Stimulated activated naive B cell treated with anti-CD40 and anti-IgM and Interleukin-4, amounts not matched to agents 10 μg/mL and 1 μg/mL and 100 μg/mL, for 72 hours (primary cell): ENCODE measurements at places on chromosomes 4 and X.

GRCh38 chrX:41808047-41808446, 84.1 kb downstream of the GPR82 start:
- DNase-seq: no peak

DNA sequence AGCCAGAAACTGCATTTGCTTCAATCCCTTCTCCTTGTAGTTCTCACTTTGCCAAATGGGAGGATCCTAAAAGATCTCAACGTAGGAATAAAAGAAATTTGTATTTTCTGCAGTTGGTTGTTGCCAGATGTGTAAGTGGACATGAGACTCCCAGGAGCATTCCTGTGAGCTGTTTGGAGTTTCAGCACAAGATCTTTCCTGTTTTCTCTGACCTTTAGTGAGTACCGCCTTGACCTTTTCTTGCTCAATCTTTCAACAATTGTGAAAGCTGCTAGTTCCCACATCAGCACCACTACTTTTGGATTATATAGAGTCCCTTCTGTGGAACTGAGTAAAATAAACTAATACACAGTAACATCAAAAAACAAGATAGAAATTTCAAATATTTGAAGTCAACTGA, 683.8 kb upstream of the PABPC4L start:
- DNase-seq: no peak

GRCh38 chrX:19094654-19095053, 27.6 kb downstream of the ADGRG2 start:
- DNase-seq: no peak

GRCh38 chrX:82756272-82756671, 751.8 kb upstream of the POU3F4 start:
- DNase-seq: no peak

DNA sequence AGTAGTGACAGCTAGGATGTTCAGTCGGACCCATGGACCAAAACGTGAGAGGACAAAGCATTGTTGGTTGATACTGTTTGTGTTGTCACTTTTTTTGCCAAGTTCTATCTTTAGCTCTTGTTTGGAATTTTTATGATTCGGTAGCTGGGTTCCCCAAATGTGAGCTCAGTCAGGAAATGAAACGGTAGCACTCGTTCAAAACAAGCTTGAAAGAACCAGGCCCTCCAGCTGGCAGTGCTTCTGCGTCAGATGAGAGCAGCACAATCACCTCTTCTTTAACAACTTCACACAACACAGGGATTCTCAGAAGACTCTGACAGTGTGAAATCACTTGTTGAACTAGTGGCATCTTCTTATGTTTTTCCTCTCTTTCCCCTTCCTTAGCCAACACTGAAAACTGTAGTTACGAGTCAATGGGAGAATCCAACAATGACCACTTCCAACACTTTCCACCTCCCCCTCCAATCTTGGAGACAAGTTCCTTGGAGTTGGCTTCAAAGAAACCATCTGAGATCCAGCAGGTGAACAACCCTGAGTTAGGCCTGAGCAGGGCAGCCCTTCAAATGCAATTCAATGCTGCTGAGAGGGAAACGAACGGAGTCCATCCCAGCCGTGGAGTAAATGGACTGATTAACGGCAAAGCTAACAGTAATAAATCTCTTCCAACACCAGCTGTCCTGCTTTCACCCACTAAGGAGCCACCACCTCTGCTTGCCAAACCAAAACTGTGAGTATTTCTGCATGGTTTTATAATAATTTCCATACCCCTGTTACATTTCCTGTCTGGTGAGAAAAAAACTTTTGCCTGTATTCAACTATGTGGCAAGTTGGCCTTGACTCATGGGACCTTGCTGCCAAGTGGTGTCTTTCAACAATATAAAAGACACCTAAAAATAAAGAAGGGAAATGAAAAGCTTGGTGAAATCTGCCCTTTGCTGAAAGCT, 214.6 kb downstream of the PALLD start:
- DNase-seq: no peak

GRCh38 chr4:82814034-82814433, 15.4 kb upstream of the SCD5 start:
- DNase-seq: no peak

DNA sequence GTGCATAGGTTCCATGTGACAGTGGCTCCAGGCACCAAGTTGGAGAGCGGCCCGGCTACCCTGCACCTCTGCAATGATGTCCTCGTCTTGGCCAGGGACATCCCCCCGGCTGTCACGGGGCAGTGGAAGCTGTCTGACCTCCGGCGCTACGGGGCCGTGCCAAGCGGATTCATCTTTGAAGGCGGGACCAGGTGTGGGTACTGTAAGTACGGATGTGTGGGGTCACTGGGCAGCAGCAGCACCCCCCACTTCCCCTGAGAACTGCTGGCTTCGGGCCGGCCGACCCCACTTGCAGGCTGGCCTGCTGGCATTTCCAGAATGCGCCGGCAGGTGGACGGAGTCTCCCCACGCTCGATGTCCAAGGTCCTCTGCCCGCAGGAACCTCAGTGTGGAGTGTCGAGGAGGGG, 13.2 kb downstream of the DOK7 start:
- no peak for DNase-seq

DNA sequence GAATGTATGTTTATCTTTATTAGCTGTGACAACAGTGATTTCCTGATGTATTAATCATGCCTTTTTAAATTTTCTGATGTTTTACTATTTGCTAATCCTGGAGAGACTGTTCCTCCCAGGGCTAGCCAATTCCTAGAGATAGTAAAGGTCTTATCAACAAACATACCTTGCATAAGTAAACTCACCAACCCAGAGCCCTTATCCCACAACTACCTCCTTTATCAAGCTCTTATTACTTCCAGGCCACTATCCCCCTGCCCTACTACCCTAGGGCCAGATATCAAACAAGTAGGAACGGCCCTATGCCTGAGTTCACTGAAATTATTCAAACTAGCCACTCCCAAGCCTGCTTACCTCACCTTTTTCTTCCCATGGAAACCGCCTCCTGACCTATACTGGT, 58.2 kb upstream of the NPNT start:
- no peak for DNase-seq

GRCh38 chr4:43224559-43224958, 332.0 kb downstream of the GRXCR1 start:
- no peak for DNase-seq

DNA sequence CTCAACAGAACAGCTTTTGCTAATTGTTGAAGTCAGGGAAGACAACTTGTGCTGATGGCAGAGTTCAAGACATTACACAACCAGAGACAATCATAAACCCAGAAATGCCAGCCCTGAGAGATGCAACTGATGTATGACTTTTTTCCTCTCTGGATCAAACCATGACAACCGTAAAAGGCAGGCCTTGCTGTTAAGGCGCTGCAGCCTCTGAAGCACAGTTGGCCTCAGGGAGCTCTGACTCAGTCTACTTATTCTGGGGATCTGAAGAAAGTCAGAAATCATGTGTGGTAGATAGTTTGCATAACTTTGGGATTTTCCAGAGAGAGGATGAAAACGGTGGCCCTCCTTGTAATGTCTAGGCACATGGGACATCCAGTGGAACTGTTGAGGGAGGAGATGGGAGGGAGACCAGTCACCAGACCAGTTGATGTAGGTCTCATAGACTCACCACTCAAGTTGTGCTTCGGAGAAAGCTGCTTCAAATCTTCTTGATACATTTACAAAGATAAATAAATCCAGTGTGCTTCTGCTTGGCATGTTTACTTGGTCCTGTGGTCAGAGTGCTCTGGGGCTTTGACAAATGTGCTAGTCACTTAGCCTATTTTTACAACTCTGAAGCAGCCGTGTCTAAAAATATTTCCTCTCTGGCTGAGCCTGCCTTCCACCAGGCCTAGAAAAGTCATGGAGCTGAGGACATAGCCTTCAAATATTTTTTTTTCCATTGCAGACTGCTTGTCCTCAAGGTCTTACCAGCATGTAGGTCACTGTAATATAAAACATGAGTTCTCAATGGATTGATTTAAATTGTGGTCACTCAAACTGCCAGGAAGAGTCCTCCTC, 7.5 kb downstream of the HADH start:
- no peak for DNase-seq

DNA sequence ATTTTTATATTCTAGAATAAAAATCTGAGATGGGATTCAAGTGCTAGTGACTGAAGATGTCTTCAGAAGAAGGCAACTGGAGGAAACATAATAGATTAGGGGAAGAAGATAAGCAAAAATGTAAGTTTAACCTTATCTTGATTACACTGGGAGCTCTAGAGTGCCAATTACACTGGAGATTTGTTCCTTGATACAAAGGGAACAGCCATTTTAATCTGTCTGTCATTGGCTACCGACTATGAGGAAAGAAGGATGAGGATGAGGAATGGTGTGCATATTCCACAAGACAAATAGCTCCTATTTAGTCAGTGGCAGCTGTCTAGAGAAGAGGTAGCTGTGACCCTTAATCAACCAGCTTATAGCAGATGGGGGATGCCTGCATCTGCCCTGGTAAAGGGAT, 1034.5 kb upstream of the IGFBP7 start:
- no peak for DNase-seq

DNA sequence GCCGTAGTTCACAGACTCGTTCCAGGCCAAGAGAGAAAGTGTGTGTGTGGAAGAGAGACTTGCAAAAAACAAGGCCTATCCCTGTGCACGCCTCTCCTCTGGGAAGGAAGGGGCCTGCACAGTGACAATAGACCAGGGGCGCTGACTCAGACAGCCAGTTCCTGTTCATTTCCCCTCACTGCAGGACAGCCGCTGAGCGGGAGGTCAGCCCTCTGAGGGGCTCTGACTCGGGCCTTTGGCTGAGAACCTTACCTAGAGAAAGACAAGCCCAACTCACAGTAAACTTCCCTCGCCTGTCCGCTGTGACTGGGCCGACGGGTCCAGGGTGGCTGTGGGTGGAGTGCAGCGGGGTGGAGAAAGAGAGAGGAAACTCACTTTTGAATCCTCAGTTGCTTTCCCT, 52.1 kb downstream of the RTL5 start:
- DNase-seq: no peak

DNA sequence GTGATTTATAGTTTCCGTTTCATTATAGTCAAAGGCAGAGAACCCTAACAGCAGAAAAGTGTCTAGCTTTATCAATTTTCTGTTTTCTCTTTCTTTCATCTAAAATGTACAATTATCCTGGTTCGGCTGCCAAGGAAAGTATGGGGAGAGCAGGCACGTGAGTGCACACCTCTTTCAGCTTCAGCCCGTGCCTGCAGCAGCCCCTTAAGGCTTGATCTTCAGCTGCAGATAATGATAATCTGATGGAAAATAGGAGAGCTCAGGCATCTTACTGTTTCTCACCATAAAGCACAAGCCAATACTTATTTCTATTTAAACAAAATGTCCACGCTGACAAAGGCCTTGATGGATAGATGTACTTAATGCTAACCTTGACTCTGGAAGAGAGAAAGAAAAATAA, 334.4 kb downstream of the UNC5C start:
- DNase-seq: no peak

DNA sequence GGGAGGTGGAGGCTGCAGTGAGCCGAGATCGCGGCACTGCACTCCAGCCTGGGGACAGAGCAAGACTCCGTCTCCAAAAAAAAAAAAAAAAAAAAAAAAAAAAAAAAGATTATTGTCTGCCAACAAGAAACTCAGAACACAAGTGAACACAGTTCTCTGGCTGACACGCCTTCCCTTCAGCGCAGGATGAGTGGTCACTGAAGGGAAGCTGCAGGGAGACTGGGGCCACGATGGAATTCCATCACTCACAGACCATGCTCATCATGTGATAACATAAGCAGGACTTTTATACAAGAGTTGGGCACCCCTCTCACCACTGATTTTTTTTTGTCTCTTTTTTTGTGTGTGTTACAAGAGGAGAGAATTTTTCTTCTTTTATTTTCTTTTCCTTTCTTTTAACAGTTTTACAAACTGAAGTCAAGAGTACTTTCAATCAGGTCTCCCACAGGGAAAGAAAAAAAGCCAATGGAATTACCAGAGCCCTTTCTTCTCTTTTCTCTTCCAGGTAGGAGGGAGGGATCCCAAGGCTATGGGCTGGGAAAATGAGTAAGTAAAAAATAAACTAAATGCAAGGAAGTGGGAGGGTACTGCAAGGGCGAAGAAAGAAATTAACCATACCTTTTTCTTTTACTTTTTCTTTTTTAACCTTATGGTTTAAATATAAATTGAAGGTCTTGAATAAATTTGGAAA, 435.6 kb downstream of the GPM6A start:
- DNase-seq: no peak

DNA sequence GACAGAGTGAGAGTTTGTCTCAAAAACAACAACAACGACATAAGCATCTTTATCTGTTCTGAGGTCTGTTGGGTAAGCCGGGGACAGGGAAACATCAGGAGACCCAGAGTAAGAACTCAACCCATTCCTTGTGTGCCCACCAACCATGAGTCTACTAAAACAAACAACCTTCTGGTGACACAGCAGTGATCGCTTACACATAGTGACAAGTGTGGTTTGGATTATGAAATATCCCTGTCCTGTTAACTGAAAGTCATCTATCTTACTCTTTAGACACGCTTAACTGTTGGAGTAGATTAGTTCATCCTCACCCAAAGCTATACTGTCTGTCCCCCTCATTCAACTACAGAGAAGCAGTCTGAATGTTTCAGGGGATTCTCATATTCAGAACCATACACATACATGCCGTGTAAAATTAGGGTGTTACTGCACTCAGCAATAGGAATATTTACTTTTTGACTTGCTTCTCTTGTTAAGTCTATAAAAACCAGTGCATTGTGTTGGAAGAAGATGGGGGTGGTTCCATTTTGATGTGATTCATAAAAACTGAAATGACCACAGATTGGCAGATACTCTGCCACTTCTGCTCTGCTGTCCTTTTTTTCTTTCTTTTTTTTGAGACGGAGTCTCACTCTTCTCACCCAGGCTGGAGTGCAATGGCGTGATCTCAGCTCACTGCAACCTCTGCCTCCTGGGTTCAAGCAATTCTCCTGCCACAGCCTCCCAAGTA, 27.4 kb downstream of the PHKA2 start:
- DNase-seq: no peak

DNA sequence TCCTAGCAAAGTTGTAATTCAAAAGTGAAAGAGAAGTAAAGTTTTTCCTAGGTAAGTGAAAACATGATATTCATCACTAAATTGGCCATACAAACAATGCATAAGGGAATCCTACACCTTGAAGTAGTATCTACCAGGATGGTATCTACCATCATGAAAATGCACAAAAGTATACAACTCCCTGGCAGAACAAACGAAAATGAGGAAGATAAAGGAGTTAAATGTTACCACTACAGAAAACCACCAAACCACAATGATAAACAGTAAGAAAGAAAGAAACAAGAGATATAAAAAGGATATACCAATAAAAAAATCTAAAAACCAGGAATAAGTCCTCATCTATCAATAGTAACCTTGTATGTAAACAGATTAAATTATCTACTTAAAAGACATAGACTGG, 26.9 kb downstream of the GK2 start:
- no peak for DNase-seq

DNA sequence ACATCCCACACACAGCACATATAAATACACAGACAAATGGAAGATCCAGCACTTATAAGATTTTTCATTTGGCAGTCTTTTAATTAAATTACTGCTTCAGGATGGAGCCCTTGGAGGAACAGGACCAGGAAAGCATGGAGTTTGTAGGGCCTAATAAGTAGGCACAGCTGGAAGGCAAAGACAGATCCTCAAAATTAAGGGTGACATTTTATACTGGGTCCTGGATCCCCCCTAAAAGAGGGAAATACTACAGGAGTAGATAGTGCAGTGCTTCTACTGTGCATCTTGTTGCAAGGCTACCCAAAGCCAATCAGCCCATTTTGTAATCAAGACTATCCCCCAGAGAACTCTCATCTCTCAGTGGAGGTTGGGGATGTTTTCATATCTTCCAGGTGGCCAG, 1860.7 kb upstream of the PCDH10 start:
- no peak for DNase-seq

- no peak for DNase-seq
Measured at GRCh38 chrX:112359906-112360305, 277.3 kb upstream of the TRPC5 start.
